ENCODE measurements at places on chromosomes 11 and 22. TPM values are rescaled to one million over a fixed set of nuclear protein-coding genes. Genes with fewer than 3 reads are reported as not detected.

GRCh38 chr22:36743011-36743410, 32.9 kb downstream of the IFT27 start:
- DNase-seq, result no peak

Gene CCDC83
- not detected for total RNA-seq

- DNase-seq, result no peak
These were observed 59.5 kb downstream of the TRIM29 start for GRCh38 chr11:120078397-120078796.

Gene RIMBP3C
- total RNA-seq, result 1.6 TPM

GRCh38 chr22:35070451-35071093, 4.6 kb downstream of the ISX start:
- DNase-seq, result no peak

DNA sequence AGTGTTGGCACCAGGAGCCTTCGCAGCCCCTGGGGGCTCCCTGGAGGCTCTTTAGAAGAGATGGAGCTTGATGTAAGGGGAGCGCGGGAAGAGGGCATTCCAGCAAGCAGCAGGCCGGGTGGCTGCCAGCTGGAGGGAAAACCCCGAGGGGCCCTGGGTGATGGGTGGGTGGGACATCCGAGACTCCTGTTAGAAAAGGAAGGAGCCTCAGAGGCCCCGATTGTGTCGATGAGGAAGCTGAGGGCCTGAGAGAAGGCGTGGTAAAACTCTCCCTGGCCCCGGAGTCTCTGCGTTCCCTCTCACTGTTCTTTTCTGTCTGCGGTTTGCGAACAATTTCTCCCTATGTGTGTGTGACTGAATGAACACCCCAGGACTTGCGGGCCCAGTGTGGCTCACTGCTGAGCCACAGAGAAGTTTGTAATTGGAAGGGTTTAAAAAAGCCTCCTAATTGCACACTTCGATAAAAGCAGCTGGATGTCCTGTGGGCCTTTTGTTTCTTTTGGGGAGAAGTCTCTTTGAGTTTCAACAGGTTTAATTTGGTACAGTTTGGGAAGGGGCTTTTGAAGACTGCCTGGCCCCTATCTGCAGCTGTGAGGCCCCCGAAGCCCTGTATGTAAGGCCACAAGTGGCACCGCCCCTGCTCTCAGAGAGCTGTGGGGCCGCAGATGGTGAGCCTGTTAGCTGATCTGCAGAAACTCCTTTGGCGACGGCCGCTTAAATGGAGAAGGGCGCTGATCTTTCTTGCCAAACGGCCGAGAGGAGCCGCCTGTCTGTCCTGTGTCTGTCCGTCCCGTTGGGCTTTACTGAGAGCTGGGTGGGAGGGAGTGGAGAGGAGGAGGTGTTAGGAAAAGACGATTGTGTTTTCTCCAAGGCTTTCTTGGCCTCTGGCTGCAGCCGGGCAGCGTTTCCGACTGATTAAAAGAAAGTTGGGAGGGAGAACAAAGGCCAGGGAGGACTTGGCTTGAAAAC, 2.0 kb downstream of the FBLN1 start:
- DNase-seq, result no peak

GRCh38 chr11:34830035-34830434, 86.1 kb downstream of the APIP start:
- no peak for DNase-seq

Gene SESN3
- 86.1 TPM for total RNA-seq

- DNase-seq, result no peak
These were observed 3.0 kb upstream of the APLNR start for GRCh38 chr11:57240007-57240406.

GRCh38 chr11:73234471-73235181, 16.5 kb downstream of the P2RY2 start:
- no peak for DNase-seq

- no peak for DNase-seq
These were observed 27.9 kb downstream of the TCIRG1 start for GRCh38 chr11:68066742-68067141.

DNA sequence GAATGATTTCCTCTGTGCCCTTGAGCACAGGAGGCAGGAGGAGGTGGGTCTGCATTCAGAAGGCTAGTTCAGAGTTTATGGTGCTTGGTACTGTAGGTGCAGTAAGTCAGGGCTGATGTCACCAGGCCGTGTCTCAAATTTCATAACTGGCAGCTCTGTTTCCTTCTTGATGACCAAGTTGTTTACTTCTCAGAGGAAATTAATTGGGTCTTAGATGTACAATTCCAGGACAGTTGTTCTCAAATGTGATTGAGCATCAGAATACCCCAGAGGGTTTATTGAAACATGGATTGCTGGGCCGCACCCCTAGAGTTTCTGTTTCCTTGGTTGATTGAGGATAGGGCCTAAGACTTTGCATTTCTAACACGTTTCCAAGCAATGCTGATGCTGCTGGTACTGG, 6.2 kb downstream of the AMOTL1 start:
- no peak for DNase-seq

DNA sequence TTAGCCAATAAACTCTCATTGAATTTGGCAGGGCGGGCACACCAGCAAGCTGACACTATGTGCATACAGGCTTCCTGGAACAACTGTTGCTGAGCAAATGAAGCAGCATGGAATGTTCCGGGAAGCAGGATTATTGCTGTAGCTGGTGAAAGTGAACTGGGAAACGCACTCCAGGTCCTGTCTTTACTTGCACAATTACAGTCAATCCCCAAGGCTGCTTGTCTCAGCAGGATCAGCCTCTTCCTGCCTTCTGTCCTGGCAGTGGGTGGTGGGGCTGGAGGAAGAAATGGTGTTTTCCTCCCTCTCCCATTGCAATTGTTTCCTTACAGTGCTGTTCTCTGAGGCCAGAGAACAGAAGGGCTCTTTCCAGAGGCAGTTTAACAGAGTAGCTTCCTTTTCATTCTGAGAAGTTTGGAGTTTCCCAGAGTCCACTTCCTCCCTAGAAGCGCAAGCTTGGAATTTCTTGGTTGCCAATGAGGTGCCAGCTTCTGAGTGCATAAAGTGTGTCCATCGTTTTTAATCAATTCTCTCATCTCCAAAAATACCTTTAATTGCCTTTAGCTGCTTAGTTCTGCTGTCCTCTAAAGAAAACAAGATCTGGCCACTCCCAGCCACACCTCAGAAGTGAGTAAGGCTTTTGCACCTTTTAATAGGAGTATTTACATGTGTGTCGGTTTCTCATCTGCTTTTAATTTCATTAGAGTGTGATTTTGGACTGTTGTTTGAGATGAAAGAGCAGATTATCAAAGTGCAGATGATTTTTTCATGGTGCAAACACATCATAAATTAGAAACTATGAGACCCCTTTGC, 19.9 kb downstream of the CD44 start:
- DNase-seq, result no peak

- DNase-seq, result no peak
These were observed 16.8 kb downstream of the PRR5L start for GRCh38 chr11:36312611-36313472.

DNA sequence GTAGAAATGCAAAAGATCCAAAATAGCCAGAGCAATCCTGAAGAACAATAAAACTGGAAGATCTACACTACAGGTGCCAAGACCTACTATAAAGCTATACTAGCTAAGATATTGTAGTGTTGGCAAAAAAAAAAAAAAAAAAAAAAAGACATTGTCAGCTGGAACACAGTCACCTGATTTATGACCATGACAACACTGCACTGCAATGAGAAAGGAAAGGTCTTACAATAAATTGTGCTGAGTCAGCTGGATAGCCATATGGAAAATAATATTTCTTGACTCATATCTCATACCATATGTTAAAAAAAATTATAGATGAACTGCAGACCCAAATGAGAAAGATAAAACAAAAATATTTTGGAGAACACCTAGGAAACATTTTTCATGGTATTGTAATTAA, 3.1 kb upstream of the PANX3 start:
- DNase-seq, result no peak
